Kidney epithelial cell (primary cell): ENCODE measurements at places on chromosomes 4 and X. TPM values are rescaled to one million over a fixed set of nuclear protein-coding genes. Genes with fewer than 3 reads are reported as not detected.

DNA sequence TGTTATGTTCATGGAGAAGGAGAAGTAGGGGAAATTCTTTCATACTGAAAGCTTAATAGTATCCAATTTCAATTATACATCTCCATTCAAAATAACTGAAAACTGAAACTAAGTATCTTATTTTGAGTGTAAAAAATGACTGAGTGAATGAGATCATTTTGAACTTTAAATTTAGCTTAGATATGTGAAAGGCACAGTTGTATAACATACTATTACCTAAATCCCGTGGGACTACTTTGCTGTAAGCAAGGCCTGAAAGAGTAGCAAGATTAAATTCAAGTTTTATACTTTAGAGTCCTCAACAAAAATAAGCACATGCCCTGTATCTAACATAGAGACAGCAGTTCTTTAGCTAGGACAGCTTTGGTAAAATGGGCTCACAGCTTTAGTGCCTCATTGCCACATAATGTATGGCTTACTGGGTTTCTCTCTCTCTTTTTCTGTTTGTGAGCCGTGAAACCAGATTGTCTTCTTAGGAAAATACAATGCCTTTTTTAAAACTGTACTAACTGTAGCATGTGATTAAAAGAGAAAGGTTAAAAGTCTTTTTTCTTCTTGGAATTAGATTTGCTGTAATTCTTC is 43.2 kb downstream of the GSTCD start:
- no peak for DNase-seq

Gene PPA2
- 70.0 and 96.3 TPM in 2 replicates for total RNA-seq

- no peak for DNase-seq
Observed at GRCh38 chr4:95048296-95048695, 290.5 kb downstream of the BMPR1B start.

GRCh38 chr4:17765514-17766286 is 15.7 kb downstream of the FAM184B start:
- no peak for DNase-seq

DNA sequence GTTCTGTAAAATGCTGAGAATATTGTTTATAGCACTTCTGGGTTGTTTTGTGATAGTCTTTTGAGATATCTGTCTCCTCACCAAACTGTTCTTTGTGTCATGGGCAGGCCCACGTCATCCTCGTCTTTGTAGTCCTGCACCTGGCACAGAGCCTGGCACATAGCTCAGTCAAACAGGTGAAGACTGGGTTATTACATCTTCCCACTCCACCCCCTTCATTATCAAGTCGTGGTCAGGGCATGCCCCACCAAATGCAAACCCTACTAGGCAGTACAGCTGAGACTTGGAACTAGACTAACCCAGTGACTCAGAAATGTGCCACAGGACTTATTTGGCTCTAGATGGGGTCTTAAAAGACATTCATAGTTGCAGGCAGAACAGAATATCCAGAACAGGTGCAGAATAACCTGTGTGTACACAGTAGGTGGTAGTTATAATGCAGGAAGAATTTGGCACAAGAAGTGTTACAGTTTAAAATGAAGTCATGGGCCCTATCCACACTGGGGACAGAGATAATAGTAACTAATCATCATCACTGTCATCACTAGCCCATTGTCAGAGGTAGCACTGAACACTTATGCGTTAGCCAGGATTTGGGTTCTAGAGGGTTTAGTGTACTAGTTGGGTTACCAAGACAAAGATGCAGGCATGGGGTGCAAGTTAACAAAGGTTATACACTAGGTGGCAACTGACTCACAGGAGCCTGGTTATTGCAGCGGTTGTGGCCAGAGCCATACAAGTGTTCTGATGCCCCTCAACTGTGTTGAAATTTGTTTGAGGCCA is 74.9 kb downstream of the TBL1X start:
- DNase-seq = no peak

- no peak for DNase-seq
Observed at GRCh38 chr4:47483745-47484144, 1.3 kb upstream of the ATP10D start.

Gene PRSS12
- total RNA-seq = 1.6 and 2.3 TPM in 2 replicates

GRCh38 chrX:40578039-40578695 is 2.6 kb upstream of the ATP6AP2 start:
- DNase-seq = no peak

Gene SNCA
- 7.6 and 8.7 TPM in 2 replicates for total RNA-seq

- DNase-seq = no peak
Observed at GRCh38 chr4:61500883-61501282, 300.8 kb downstream of the ADGRL3 start.

Gene DTHD1
- not detected in 2 replicates for total RNA-seq

Gene SFRP2
- total RNA-seq = 1.5 and 2.7 TPM in 2 replicates

Gene AFM
- total RNA-seq = not detected in 2 replicates

Gene HPF1
- total RNA-seq = 35.2 and 36.1 TPM in 2 replicates

- no peak for DNase-seq
Observed at GRCh38 chr4:68954126-68954525, 2.5 kb upstream of the UGT2A3 start.

GRCh38 chr4:143586080-143586479 is 72.6 kb downstream of the SMARCA5 start:
- DNase-seq = no peak

- no peak for DNase-seq
Observed at GRCh38 chrX:129761596-129761995, 18.2 kb upstream of the SASH3 start.

Gene PNMA5
- not detected in 2 replicates for total RNA-seq

DNA sequence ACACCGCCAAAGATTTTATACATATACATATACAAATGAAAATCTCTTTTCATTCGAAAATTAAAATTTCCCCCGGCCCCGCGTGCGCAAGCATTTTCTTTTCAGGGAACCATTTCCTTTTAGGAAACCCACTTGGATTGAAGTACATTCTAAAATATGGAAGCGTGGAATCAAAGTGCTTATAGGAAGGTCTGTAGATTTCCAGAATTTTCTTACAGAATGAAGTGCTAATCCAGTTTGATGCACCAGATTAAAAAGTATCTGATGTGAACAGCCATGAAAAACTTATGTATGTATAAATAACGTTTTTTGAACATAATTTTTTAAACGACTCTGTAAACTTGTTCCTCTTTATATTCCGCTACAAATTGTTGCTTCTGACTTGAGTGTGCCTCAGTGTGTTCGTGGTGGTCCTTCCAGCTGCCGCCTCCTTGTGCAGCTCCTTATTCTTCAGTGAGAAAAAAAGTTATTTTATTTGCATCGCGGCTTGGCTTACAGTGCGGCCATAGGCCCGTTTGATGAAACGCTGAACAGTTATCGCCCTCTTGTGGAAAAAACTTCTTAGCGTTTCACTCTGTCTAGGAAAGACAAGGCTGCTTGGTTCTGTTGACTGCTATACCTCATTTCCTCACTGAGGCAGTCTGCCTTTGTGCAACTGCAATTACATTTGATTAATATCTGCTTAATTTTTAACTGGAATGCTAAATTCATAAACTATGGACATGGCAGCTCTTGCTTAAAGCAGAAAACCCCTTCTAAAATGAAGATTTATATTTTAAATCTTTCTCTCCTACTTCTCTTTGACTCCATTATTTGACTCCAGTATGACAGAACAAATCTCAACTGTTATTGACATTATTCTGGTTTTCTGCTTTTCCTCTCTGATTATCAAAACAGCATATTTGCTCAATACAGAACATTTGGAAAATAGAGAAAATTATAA is 4.7 kb upstream of the NKX6-1 start:
- peak; percentile 31 for DNase-seq

- DNase-seq = no peak
Observed at GRCh38 chrX:13716455-13716854, 18.0 kb downstream of the TRAPPC2 start.

- DNase-seq = no peak
Observed at GRCh38 chr4:48462363-48462762, 20.8 kb upstream of the SLC10A4 start.

Gene VSIG4
- total RNA-seq = 0.54 and 2.3 TPM in 2 replicates

Gene TCEAL7
- 23.1 and 40.1 TPM in 2 replicates for total RNA-seq

GRCh38 chr4:70927502-70928137 is 25.5 kb downstream of the MOB1B start:
- DNase-seq = no peak

Gene AMTN
- 0.21 TPM in 1 of 2 replicates, not detected in the other for total RNA-seq

GRCh38 chrX:135893294-135893817 is at the start of the genes CT45A10 and SAGE1:
Gene CT45A10 (minus strand): TSS chrX:135893444. CDS start chrX:135885344, 8,100 bp downstream.
Gene SAGE1 (plus strand): TSS chrX:135893716. CDS start chrX:135896243, 2,527 bp downstream.
- no peak for DNase-seq

GRCh38 chr4:41678086-41678816 is 70.3 kb downstream of the PHOX2B start:
- no peak for DNase-seq

DNA sequence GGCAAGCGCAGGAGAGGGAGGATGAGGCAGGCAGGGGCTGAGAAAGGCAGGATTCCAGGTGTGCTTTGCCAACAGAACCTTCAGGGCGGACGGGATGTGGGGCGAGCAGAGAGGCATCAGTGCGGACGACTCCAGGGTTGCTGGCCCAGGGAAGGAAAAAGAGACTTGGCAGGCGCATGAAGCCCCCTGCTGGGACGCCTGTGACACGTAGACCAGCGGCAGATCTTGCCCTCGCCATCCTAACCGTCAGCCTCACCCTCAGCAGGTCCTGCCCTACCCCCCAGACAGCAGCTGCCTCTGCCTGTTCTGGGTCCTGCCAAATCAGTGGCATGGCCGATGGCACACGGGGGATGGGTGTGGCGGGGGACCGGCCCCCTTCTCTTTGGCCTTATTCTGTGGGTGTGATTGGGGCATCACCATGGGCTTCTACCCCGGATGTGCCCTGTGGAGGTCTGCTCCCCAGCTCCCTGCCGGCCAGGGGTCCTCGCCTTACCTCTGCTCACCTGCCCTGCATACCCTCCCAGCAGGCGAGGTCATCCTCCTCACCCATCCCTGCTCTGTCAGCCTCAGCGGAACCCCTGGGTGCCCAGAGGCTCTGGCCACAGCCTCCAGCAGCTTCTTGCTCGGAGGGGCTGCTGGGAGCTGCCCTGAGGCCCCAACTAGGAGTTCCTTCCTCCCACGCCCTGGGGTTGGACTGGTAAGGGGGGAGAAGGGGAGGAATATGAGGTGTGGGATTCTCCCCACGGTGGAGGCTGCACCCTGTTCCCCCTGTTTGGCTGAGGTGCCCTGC is 2.9 kb upstream of the SH3BP2 start:
- DNase-seq = no peak

Gene TLR1
- total RNA-seq = 0.67 and 0.89 TPM in 2 replicates

Gene PABPC4L
- 0.75 and 1.1 TPM in 2 replicates for total RNA-seq

DNA sequence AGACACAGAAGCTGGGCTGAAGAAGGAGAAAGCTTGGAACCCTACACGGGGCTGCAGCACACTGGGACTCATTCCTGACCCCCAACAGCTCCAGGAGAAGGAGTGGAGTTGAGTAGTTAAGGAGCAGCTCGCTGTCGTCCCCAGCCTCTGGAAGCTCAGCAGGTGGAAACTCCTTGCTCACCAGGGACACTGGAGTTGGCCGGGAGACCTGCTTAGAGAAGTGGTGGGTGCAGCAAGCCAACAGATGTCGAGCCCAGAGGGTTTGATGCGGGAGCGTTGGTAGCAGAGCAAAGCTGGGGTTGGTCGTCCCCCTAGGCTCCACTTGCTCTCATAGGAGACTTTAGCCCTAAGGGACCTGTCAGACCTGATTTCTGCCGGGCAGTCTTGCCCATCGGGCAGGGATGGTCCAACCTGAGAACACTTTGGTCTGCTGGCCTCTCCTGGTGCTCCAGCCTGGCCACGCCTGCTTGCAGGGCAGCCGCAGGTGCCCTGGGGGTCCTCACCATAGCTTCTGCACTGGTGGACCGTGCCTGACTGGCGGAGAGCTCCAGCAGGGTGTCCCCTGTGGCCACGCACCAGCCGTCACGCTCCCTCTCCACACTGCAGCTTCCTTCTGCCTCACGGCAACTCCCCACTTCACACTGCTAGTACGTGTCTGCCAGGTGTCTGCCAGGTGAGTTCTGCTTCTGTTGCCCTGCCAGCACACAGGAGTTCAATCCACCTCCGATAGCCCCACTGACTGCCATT is 353.7 kb downstream of the GASK1B start:
- DNase-seq = no peak

GRCh38 chrX:16646366-16647138 is 3.4 kb upstream of the S100G start:
- no peak for DNase-seq

GRCh38 chr4:157012781-157013180 is 41.2 kb upstream of the PDGFC start:
- no peak for DNase-seq

DNA sequence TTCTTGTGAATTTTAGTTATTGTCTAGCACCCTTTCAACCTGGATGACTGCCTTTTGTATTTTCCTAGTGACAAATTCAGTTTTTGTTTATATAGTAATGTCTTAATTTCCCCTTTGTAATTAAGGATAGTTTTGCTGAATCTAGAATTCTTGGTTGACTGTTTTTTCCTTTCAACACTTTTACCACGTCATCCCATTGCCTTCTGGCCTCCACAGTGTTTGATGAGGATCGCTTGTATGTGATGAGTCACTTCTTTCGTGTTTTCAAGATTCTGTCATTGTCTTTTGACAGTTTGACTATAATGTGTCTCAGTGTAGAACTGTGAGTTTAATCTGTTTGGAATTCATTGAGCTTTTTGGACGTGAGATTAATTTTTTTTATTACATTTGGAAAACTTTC is 30.1 kb downstream of the KDM6A start:
- DNase-seq = no peak

DNA sequence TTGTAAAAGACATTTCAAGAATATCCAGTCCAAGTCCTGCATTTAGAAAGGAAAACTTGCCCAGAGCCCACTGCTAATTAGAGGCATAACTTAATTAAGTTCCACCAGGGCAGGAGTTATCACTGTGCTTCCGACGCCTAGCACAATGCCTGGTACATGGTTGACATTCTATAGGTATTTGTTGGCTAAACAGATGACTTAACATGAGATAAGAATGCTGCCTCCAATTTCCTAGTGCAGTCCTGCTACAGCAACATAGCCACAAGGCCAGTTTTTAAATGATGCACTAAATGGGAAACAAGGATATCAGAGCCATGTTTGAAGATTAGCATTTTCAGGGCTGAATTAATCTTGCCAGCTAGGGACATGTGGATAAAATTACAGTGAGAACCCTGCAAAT is 164.1 kb downstream of the RASL11B start:
- DNase-seq = no peak

GRCh38 chrX:24168807-24169206 is 19.3 kb downstream of the ZFX start:
- DNase-seq = no peak

Gene TCEAL6
- total RNA-seq = not detected in 2 replicates

Gene ASB9
- total RNA-seq = 0.25 and 3.6 TPM in 2 replicates

Gene WDR17
- 2.9 and 3.7 TPM in 2 replicates for total RNA-seq

Gene GPRIN3
- 0.41 and 0.84 TPM in 2 replicates for total RNA-seq

Gene MAGEB10
- not detected in 2 replicates for total RNA-seq

Gene RS1
- not detected in 2 replicates for total RNA-seq
